ENCODE measurements at places on chromosomes 12 and 14.
A peak's percentile ranks its signal among the peaks of the same experiment; 100 is the strongest.

DNA sequence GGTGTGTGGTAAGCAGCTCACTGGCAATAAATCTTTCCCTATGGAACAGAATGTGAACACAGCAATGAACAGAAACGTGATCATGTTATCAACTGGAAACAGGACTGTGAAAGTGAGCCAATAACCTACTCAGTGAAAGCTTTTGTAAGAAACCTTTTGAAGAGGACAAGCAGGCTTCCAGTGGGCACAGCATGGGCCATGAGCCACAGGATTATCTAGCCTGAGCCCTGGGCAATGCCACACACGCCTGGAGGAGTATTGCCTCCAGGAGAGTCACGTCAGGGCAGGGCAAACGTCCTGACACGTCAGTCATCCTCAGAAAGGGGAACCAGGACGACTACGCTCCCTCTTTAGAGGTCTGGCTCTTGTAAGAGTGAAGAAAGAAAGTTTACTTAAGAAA, 32.3 kb downstream of the NRDE2 start:
- peak; percentile 42 for DNase-seq

GRCh38 chr14:66717561-66718140, 209.7 kb downstream of the GPHN start:
- DNase-seq, result no peak

DNA sequence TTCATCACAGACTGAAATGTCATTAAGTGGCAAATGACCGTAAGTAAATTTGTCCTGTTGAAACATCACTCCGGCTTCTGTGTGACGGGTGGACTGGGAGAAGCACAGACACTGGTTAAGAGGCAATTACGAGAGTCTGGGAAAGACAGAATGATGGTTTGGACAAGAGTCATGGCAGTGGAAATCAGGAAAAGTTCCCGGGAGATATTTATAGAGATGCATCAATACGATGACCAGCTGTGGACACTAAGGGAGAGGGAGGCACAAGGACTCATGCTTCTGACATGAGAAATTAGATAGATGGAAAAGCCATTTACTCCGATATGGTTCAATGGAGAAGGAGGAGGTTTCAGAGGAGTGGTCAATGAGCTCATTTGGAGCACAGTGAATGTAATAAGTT, 27.3 kb downstream of the CKAP4 start:
- DNase-seq, result no peak

DNA sequence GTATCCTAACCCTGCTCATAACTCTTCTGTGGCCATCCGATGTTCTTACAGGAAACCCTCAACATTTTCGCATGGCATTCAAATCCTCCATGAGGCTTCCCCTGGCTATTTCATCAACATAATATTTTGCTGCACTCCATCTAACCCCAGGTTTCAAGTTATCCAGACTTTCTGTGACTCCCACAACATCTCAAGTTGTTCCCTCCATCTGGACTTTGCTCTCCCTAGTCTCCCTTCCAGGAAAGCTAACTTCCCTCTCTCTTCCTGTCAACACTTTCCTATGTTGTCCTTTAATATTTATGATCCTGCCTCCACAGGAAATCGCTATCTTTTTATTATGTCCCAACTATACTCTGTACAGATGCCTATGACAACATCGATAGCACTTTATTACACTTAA, 146.1 kb downstream of the METTL25 start:
- no peak for DNase-seq

- no peak for DNase-seq
These were observed 27.0 kb upstream of the ULK1 start for GRCh38 chr12:131867471-131867870.

- DNase-seq, result no peak
These were observed at the start of gene SRRM4 for GRCh38 chr12:118981285-118982211. Gene SRRM4 (plus strand): TSS chr12:118981541. CDS start chr12:118981883, 342 bp downstream.

DNA sequence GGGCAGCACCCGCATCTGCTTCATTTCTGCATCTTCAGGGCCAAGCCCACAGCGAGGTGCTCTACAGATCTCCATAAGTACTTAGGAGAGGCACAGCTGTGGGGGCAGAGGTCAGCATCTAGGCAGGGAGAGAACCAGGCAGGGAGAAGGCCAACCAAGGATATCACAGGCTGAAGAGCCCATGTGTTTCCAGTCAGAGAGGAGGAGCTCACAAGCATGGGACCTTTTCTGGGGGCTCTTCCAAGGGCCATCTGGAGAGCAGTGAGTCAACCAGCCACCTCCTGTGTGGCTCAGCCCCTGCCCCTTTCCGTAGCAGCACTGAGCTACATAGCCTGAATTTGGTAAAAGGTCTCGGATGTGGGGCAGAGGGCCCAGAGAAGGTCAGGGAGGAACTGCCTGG, 78.5 kb downstream of the ARL6IP4 start:
- no peak for DNase-seq

DNA sequence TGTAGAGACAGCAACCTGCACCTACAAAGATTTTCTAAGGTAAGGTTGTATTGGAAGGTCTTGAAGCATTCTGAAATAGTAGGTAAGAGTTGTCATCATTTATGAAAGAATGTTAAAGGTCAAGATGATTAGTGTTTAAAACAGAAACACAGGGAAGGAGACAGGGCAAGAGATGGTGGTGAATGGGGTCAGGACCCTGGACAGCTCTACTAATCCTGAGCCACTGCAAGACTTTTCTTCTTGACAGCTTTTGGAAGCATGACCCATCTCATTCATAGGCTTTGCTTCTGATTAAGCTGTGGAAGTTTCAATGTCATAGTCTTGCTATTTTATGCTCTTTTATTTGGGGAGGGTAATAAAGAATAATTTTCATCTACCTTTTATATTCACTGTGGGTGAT, 75.5 kb upstream of the CAND1 start:
- DNase-seq, result no peak

DNA sequence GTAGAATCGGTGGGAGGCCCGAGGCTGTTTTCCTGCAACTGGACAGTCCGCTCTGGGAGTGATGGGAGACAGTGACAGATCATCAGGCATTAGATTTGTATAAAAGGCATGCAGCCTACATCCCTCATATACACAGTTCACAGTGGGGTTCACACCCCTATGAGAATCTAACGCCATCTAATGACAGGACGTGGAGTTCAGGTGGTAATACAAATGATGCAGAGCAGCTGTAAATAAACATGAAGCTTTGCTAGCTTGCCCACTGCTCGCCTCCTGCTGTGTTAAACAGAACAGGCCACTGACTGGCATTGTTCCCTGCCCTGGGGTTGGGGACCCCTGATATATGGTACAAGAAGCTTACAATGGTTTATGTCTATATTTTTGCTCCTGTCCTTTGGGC, 179.0 kb downstream of the LRFN5 start:
- no peak for DNase-seq

DNA sequence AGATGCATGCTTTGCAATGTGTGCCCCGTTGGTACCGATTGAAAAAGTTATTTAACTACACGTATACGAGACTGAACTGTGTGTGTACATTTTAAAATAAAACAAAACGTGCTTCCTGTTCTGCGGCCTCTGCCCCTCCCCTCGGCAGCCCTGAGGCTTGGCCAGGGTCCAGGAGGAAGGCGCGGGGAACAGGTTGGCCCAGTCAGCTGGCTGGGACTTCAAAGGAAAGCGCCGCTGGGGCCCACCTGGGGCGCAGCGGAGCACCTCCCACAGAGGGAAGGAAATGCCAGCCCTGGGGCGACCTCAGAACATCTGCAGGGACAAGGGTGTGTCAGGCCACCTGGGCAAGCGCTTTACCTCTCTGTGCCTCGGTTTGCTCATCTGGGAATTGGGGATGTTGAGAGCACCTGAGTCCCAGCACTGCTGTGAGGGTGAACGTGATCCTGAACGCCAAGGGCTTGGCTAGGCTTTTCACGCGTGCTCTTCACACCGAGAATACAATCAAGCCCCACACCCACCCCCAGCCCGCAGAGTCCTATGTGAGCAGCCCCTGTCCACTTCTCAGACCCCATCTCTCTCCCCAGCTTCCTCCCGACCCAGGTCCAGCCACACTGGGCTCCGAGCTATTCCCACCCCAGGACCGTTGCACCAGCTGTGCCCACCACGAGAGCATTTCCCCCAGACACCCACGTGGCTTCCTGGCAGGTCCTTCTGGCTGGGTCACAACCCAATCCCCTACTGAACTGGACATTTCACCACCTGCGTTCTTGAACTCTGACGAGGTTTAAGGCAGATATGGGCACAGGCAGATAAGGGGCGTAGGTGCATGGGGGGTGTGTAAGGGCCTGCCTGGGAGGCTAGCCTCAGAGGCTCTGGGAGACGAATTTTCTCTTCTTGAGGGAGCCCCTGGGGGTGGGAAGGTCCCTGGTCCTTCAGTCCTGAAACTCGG, 41.9 kb upstream of the NCOR2 start:
- peak; percentile 41 for DNase-seq

- no peak for DNase-seq
These were observed 39.1 kb upstream of the PAPLN start for GRCh38 chr14:73198253-73198652.

DNA sequence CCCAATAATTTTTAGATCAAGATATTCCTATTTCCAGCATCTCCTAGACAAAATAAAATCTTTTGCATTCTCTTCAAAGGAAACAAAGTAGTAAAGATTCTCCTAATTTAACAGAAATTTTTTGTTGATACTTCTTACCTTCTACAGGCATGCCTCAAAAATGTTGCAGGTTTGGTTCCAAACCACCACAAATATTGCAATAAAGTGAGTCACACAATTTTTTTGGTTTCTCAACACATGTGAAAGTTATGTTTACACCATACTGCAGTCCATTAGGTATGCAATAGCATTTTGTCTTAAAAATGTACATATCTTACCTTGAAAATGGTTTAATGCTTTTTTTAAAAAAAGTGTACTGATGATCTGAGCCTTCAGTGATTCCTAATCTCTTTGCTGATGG, 65.6 kb upstream of the USP15 start:
- peak; percentile 44 for DNase-seq

DNA sequence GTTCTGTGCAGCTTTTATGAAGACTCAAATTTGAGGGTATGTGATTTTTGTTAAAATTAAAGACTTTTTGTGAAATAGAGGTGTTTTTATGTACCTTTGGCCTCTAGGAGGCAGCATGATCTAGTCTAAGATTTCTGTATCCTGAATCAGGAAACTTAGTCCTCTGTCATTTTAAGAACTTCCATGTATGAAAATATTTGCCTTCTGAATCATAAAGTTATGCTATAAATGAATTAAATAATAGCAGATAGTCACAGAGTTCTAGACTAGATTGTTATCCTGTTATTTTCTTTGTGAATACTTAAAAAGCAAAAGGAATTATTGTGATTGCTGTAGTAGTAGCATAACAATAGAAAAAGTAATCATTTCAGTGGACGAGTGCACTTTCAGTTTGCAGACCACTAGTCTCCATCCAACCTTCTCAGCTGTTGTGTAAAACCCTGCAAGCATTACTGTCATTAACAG, 56.3 kb downstream of the FGD4 start:
- DNase-seq, result peak; percentile 83

- no peak for DNase-seq
These were observed 1.5 kb upstream of the FZD10 start for GRCh38 chr12:130160711-130161231.

DNA sequence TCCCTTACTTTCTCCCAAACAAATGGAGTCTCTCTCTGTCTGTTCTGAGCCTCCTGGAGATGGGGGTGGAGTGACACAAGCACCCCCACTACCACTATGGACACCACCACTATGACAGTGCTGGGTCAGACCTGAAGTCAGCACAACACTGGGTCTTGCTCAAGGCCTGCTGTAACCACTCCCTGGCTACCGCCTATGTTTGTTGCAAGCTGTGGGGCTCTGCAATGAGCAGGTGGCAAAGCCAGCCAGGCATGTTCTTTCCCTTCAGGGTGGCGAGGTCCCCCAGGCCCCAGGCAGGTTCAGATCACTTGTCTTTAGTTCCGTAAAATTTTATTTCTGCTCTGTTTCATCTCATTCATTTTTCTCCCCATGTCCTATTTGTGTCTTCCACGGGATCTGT, 349.8 kb downstream of the TMEM121 start:
- DNase-seq, result no peak

GRCh38 chr12:72234886-72235285, 37.3 kb upstream of the TRHDE start:
- DNase-seq, result no peak

GRCh38 chr14:23182372-23183157, 895 bp downstream of the SLC7A8 start:
- DNase-seq, result no peak

DNA sequence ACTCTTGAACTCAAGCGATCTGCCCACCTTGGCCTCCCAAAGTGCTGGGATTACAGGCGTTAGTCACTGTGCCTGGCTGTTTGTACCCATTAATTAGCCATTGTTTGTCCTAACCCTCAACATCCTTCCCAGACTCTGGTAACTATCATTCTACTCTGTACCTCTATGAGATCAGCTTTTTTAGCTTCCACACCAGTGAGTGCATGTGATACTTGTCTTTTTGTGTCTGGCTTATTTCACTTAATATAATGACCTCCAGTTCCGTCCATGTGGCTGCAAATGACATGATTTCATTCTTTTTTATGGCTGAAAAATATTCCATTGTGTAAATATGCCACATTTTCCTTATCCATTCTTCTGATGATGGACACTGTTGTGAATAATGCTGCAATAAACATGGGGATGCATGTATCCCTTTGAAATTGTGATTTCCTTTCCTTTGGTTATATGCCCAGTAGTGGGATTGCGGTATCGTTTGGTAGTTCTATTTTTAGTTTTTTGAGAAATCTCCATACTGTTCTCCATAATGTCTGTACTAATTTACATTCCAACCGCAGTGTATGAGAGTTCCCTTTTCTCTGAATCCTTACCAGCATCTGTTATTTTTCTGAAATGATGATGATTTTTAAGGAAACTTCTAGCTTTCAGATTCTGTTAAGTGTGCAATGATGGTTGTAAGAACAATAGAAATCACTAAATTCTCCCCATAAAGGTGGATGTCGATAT, 6.7 kb upstream of the PPP4R3A start:
- no peak for DNase-seq

Measured in AML-193 (cell line).